ENCODE measurements at places on chromosomes 4 and X.

DNA sequence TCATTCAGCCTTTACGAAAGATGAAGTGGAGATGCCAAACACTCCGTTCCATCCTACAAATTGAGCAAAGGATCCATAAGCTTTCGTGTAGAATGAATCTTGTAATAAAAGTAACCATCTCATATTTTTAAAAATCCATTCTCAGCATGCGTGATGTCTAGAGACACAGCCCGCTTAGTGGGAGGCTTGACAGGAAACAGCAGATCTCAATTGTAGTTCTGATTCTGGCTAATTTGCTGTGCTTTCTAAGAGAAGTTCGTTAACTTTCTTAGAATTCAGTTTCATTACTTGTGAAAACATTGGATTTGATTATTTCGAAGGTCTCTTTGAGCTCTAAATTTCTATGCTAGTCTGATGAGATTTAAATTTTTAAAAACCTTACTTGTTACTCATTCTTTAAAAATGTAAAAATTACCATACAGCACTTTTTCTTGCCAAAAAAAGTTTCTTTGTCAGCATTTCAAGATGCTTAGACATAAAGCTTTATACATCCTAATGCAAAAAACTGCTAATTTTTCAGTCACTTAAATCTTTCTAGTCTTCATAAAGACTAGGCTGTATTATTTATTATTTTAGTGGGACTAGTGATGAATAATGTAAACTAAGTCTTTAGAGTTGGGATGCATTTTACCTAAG is 66.9 kb upstream of the NEIL3 start:
- DNase-seq: no peak

DNA sequence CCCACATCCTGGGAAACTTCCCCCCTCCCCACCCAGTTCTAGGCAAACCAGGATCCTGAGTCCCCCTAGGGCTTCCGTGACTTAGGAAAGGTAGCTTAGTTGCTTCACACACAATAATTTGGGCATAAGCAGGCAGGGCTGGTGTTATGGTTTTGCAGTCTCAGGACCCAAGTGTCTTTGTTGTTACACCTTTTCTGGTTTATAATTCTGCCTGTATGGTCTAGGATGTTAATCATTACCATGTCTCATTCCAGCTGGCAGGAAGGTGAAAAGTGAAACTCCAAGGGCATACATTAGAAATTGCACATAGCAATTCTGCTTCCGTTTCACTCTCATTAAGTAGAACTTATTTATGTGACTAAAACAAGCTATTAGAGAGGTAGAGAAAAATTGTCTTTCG is 16.8 kb downstream of the UGT8 start:
- DNase-seq: no peak

DNA sequence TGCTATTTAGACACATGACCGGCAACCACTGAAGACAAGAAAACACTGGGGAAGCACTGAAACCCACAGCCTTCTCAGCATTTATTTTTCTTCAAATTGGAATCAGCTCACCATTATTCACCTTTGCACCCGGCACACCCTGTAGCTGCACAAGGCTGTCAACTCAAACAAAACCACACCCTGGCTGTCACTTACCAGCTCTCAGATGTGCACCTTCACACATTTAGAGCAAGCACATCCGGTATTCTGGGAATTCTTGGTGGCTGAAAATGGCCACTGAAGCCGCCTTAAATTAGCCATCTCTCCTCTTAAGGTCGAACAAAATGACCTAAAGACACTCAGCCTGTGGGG is 5.9 kb downstream of the ZFYVE28 start:
- no peak for DNase-seq

- DNase-seq: no peak
Measured at GRCh38 chr4:116486401-116486800, 599.0 kb downstream of the TRAM1L1 start.

GRCh38 chrX:153533091-153533490 is 15.6 kb downstream of the ATP2B3 start:
- DNase-seq: no peak

DNA sequence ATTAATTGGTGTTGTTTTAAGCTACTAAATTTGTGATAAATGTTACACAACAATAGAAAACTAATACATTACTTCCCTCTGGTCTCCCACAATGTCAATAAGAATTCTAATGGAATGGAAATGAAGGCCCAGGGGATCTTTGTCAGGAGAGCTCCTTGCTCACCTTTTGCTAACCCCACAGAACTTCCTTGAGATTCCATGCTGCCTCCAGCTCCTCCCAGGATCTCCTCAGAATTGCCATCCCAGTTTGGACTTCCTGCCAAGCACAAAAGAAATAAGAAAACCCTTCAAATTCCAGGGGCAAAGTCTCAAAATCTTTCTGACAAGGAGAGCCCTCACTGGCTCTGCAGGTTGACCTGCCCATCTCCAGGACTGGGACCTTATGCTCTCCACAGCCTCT is 43.2 kb downstream of the ITIH6 start:
- no peak for DNase-seq

DNA sequence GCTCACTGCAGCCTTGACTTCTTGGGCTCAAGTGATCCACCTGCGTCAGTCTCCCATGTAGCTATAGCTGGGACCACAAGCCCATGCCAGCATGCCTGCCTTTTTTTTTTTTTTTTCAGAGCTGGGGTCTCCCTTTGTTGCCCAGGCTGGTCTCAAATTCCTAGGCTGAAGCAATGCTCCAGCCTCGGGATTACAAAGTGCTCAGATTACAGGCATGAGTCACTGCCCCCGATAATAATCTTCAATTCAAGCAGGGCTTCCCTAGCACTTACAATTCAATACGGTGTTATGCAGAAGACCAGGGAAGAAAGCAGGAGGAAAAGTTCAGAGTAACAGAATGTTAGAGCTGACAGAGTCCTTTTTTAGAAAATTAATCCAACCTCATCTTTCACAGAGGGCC is 26.1 kb downstream of the OTOP1 start:
- no peak for DNase-seq

DNA sequence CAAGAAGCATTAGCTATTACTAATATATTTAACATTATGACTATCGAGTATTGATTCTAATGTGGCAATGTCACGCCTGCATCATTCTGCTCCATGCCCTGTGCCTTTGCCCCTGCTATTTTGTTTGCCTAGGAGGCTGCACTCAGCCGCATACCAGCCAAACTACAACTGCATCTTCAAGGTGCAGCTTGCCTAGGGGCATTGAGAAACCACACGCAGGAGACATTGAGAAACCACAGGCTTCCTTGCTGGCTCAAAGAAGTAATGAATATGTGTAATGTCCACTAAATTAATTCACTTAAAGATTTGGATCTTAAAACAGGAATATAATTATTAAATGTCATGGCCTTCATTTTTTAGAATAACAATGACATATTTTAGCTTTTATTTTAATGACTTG is 683.6 kb upstream of the TENM3 start:
- DNase-seq: no peak

DNA sequence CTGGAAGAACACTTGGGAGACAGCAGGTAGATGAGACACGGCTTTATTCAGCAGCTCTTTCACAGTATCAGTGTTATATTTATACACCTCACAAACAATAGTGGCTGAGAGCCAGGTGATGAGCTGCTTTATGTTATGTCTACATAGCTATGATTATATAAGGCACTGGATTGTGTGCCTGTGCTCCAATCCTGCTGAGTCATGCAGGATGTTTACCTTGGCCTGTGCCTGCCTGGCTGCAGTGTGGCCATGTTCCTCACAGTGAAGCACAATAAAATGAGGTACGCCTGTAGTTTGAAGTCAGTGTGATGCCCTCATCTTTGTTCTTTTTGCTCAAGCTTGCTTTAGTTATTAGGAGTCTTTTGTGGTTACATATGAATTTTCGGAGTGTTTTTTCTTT is 31.3 kb downstream of the CXCL13 start:
- peak; percentile 50 for DNase-seq

DNA sequence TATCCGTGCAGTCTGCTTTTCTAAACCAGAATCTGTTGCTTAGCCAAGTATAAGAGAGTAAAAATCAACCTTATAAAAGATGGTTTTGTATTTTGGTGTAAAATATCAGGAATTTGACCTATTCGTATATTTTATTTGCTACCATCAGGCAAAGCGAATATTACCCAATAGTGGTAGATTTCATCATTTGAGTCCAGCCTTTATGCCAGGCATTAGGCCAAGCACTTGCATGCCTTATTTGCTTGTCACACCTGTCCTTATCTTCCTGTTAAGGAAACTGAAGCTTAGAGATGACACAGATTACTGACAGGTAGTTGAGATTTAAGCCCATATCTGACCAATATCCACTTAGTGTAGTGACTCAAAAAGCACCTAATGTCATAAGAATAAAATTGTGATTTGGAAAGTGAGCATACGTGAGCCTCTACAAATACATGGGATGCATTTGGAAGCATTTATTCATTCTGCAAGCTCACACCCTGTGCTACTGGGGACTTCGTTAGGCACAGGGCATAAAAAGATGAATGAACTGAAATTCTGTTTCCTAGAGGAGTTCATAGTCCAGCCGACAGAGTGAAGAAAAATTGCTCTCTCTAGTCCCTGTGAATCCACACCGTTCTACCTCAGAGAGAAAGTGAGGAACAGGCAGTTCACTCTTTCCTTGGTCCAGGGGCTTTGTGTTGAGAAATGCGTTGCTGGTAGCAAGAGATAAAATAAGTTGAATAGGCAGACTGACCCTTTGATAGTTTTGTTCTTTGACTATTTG is 2.3 kb upstream of the RNF212 start:
- no peak for DNase-seq

DNA sequence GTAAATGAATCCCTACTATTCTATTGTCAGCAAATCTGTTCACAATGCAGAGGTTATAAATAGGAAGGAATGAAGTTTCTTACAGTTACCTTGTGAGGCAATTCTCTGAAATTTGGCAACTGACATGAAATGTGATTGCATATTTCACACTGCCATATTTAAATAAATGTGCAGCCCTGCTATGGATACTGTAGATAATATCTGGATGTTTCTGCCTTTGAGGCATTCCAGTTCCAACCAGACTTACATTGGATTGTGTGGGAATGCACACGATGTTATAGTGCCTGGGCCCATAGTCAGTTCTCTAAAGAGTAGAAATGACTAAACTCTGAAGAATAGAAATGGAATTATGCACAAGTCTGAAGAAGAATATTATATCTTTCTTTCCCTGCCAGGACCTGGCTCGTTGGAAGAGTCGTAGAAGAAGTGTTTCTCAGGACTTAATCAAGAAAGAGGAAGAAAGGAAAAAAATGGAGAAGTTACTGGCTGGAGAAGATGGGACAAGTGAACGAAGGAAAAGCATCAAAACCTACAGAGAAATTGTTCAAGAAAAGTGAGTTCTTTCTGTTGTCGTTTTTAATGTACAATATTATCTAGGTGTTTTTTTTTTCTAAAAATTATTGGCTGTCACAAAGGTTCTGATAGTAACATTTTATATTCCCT is 102.7 kb downstream of the PHOX2B start:
- no peak for DNase-seq

GRCh38 chr4:143421609-143422008 is 84.9 kb downstream of the GAB1 start:
- DNase-seq: no peak

DNA sequence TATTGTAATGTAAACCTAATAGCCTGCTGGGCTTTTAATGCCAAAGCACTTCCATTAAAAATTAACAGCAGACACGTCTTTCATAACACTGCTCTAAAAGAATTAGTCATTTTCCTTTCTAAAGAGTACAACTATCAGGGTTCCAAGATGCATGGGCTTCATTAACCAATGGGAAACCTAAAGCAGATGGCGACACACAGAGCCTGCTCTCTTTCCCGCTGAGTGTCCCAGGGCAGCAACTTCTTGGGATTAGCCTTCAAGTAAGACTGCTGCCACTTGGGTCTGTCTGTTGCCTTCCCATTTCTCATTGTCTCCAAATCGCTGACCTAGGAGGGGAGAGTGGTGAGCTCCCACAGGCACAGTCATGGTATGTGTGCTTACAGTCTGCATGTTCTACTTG is 14.0 kb upstream of the PHKA2 start:
- no peak for DNase-seq

DNA sequence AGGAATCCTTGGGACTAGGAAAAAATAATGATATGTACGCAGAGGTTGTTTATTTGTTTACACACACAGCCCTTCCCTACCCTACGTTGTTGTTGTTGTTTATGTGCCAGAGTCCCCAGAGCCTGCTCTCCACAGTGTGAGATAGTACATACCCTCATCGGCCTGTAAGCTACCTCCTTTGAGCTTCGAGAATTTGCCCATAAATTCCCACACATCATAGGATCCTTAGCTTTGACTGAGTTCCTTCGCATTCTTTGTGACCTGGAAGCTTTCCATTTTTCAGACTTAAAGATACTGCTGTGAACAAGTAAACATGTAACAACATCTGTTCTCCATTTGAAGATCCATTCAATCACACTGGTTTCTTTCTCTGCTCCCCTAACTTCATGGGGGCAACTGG is 114.5 kb downstream of the IRF2 start:
- no peak for DNase-seq

- DNase-seq: peak; percentile 42
Measured at GRCh38 chrX:19887911-19888879, 795 bp upstream of the SH3KBP1 start.

DNA sequence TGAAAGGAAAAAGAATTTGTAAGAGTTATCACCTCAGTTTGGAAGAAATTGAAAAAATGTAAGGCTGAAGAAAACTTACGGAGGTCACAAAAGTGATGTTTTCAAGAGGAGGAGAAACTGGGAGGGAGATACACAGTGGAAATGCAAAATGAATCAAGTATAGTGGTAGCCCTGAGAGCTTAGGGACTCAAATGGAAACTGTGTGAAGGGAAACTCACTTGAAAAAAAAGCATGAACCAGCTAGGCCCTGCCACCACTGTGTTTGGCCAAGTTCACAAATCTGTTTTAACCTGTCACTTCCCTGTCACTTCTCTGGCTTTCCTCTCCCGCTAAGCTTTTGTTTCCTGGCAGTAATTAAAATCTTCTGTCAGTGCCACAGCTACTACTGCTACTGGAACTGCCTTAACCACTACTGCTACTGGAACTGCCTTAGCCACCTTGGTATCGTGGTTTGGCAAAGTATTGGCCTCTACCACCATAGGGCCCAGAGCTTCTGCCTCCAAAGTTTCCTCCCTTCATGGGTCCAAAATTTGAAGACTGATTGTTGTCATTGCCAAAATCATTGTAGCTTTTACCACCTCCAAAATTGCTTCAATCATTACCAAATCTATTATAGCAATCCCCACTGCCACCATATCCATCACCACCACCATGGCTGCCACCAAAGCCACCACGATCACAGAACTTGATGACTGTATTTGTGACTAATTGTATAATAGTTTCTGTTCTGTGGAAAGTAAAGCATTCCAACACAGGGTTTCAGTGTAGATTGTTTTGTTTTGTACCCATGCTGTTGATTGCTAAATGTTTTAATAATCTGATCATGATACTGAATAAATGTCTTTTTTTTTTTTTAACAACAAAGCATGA is 41.5 kb downstream of the SMARCA5 start:
- no peak for DNase-seq

GRCh38 chr4:87025614-87026041 is 90.8 kb downstream of the AFF1 start:
- DNase-seq: no peak

- no peak for DNase-seq
Measured at GRCh38 chr4:95058991-95059390, 301.2 kb downstream of the BMPR1B start.

- DNase-seq: no peak
Measured at GRCh38 chr4:123018396-123018775, 96.0 kb upstream of the NUDT6 start.

- no peak for DNase-seq
Measured at GRCh38 chr4:103156106-103156505, 42.0 kb downstream of the CENPE start.

- DNase-seq: no peak
Measured at GRCh38 chr4:102823897-102824296, 3.5 kb downstream of the UBE2D3 start.
